ENCODE measurements at places on chromosomes 4 and X.

- DNase-seq, result no peak
Observed at GRCh38 chr4:101791182-101791558, 640 bp downstream of the BANK1 start.

DNA sequence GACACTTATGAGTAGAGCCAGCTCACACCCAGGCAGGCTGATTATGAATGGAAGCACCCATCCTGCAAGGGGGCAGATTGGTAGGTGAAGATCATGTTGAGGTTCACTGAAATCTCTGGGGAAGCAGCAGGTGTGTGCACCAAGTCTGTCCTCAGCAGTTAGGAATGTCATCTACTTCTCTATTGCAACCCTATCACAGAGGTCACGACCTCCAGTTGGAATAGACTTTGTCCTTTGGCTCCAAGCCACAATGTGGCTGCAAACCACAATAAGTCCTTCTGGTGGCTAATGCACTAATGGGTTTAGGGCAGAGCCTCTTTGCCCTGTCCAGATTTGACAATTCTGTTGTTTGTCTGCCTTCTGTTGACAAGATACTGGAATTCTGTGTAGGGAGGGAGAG is 1056.7 kb downstream of the PCDH19 start:
- DNase-seq, result no peak

- DNase-seq, result no peak
Observed at GRCh38 chr4:152398060-152398459, 137.8 kb downstream of the FBXW7 start.

GRCh38 chr4:141375855-141376254 is 155.2 kb downstream of the ZNF330 start:
- no peak for DNase-seq

DNA sequence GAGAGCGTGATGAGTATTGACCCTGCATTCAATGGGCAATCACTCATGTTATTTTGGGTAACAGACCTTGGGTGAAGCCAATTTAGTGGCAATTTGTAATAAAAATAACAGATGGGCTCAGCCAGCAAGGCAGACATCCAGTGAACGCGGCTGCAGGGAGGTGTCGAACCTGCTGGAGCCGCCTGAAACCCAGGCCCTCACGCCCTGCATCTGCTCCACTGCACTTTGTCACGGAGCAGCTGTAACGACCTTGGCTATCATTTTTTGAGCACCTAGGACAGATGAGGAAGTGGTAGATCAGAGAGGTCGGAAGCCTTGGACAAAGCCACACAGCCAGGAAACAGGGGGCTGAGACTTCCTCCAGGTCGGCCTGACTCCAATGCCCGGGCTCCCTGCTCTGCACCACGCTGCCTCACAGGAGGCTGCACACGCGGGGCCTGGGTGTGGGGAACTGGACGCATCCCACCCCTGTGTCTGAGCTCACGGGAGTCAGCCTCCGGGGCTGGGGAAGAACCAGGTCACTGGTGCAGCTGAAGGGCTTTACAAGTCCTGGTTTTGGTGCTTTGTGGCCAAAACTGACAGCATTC is 19.4 kb downstream of the HMX1 start:
- no peak for DNase-seq

Data from GM06990 (cell line).